ENCODE measurements at places on chromosomes 3 and 15.

GRCh38 chr15:61119556-61119955 is 109.5 kb downstream of the RORA start:
- no peak for DNase-seq

GRCh38 chr3:181402347-181402746 is 309.4 kb upstream of the SOX2 start:
- DNase-seq, result no peak

DNA sequence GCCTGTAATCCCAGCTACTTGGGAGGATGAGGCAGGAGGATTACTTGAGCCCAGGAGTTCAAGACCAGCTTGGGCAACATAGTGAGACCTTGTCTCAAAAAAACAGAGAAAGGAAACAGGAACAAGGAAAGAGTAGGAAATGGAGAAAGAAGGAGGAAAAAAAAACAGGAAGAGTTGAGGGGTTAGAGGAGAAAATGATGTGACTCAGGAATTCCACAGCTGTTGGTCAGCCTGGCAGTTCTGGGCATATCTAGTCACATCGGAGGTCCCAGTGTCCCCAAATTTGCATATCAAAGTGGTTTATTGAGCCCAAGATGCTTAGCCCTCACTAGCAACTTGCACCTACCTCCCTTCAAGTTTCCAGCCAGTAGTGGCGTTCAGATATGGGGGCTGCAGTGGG is 18.8 kb upstream of the JMJD7 start:
- DNase-seq, result no peak

GRCh38 chr3:149274220-149274619 is 52.6 kb upstream of the CP start:
- no peak for DNase-seq

- no peak for DNase-seq
These were observed 37.8 kb upstream of the LSAMP start for GRCh38 chr3:116483135-116483534.

- DNase-seq, result no peak
These were observed 51.3 kb downstream of the MBNL1 start for GRCh38 chr3:152319831-152320617.

DNA sequence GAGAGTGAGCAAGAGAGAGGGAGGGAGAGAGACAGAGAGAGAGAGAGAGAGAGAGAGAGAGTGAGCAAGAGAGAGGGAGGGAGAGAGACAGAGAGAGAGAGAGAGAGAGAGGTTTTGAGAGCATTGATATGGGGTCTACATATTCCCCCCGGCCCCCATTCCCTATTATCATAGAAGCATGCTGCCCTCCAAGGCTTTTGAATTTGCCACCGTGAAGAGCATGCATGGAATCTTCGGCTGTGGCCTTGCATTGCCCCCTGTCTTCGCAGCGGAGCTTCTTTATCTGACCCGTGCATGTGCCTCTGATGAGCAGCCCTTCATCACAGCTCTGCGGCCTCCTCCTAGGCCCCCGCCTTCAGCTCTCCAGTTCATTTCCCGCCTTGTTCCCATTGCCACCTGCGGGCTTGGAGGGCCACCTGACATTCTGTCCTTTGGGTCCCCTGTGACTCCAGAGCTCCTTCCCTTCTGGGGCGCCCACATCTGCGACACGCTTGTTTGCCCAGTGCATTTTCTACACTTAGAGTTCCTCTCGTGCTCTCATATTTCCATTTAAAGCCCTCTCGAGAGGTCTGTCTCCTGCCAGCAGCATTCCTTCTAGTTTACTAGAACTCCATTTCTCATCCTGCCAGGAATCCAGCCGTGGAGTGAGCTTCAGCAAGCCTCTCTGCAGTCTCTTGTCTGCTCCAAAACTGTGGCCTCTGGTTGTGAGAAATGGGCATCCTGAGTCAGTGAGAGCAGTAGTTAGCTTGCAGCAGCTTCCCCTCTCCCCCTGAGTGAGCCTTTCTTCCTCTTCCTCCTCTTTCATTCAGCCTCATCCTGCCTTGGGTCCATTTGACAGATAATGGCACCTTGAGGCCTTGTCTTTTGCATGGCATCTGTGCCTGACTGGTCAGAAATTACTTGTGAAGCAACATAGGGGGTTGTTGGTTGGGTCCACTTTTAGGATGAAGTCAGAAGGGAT is 25.3 kb downstream of the LPP start:
- DNase-seq, result no peak

- no peak for DNase-seq
These were observed 8.8 kb downstream of the CRYBG3 start for GRCh38 chr3:97830638-97831037.

- DNase-seq, result peak; percentile 67
These were observed at the start of gene IQSEC1 for GRCh38 chr3:13073326-13074005. TSS of gene IQSEC1 (minus strand) at chr3:13073429. CDS start at chr3:13073014, 415 bp downstream.

DNA sequence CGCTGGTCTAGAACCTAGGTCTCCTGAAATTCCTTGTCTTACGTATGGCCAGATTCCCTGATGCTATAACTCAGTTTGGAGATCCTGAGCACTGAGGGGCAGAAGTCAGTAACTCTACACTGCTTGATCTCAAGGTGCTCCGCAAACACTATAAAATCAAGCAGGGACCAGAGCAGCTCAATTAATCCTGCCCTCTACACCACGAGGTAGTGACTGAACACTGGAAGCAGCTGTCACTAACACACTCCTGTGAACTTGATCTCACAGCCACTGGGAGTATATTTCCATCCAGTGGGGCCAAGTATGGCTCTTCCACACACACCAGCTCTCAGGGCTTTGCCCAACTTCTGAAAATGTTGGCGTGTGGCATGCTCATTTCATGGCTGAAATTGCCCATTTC is 51.0 kb downstream of the EDEM1 start:
- no peak for DNase-seq

- DNase-seq, result no peak
These were observed 210.9 kb upstream of the KCNMB2 start for GRCh38 chr3:178325330-178325729.

GRCh38 chr15:73318463-73319351 is 50.1 kb downstream of the HCN4 start:
- no peak for DNase-seq

- DNase-seq, result no peak
These were observed 8.8 kb downstream of the RASGRP1 start for GRCh38 chr15:38555686-38556334.

GRCh38 chr3:148953094-148953493 is 38.2 kb upstream of the GYG1 start:
- no peak for DNase-seq

GRCh38 chr3:46812237-46812791 is 50.9 kb downstream of the MYL3 start:
- peak; percentile 72 for DNase-seq

GRCh38 chr15:51619331-51620035 is 3.1 kb downstream of the DMXL2 start:
- DNase-seq, result no peak

GRCh38 chr15:93040288-93041158 is 48.5 kb downstream of the RGMA start:
- no peak for DNase-seq

- no peak for DNase-seq
These were observed 159.2 kb downstream of the CNTN6 start for GRCh38 chr3:1252061-1252430.

GRCh38 chr3:48398701-48399386 is 26.8 kb downstream of the FBXW12 start:
- no peak for DNase-seq

- no peak for DNase-seq
These were observed 80.6 kb downstream of the OCA2 start for GRCh38 chr15:28018291-28019044.

Data from stimulated activated CD4-positive, alpha-beta T cell treated with anti-CD3 and anti-CD28 coated beads, Interleukin-1b, Interleukin-23, amount 100 ng/mL, for 24 hours (primary cell).